ENCODE measurements at places on chromosomes 2 and 18. TPM values are rescaled to one million over a fixed set of nuclear protein-coding genes. Genes with fewer than 3 reads are reported as not detected.

Gene EVX2
- not detected for total RNA-seq

Gene TMEM37
- 4.7 TPM for total RNA-seq

Gene CIB4
- total RNA-seq, result not detected

Gene ATP6V1B1
- 0.84 TPM for total RNA-seq

Gene PER2
- 5.0 TPM for total RNA-seq

Gene TEX44
- total RNA-seq, result not detected

Gene SAG
- total RNA-seq, result not detected

Gene AMER3
- total RNA-seq, result not detected

Gene FEV
- not detected for total RNA-seq

Gene DCDC2C
- total RNA-seq, result not detected

Gene GALNT14
- total RNA-seq, result not detected

Gene PDE6D
- total RNA-seq, result 13.3 TPM

Gene AKAIN1
- not detected for total RNA-seq

Gene CABLES1
- 4.9 TPM for total RNA-seq

Gene DGUOK
- 26.7 TPM for total RNA-seq

Gene TANC1
- total RNA-seq, result 46.5 TPM

Gene PFN4
- total RNA-seq, result 0.83 TPM

Gene ALPG
- total RNA-seq, result not detected

Gene LIMS3
- 3.1 TPM for total RNA-seq

Gene PTPRM
- 63.4 TPM for total RNA-seq

Gene SCN1A
- 0.06 TPM for total RNA-seq

Gene NT5C1B
- total RNA-seq, result not detected

Gene NPPC
- total RNA-seq, result 14.0 TPM

Gene LYG2
- not detected for total RNA-seq

Gene MYOM1
- 479 TPM for total RNA-seq

Gene YES1
- 22.4 TPM for total RNA-seq

Gene UNC50
- 38.1 TPM for total RNA-seq

Gene TEKT4
- total RNA-seq, result not detected

Gene FOXD4L1
- total RNA-seq, result not detected

Gene CYRIA
- 3.1 TPM for total RNA-seq

Gene TMEM17
- total RNA-seq, result 1.8 TPM

Gene FECH
- 19.0 TPM for total RNA-seq

Gene VPS4B
- 21.4 TPM for total RNA-seq

Gene ZAP70
- total RNA-seq, result 1.2 TPM

Gene AQP12B
- not detected for total RNA-seq

Gene RAB12
- 102 TPM for total RNA-seq

Gene KCNS3
- 3.8 TPM for total RNA-seq

Gene RGPD8
- 9.7 TPM for total RNA-seq

Gene STPG4
- total RNA-seq, result not detected

Gene WDR33
- total RNA-seq, result 41.8 TPM

Gene FAM168B
- 86.9 TPM for total RNA-seq

Gene SLC11A1
- total RNA-seq, result 19.5 TPM

Gene MROH2A
- not detected for total RNA-seq

Gene SERPINB3
- total RNA-seq, result not detected

Gene LBX2
- total RNA-seq, result 0.78 TPM

Gene STAT4
- 18.2 TPM for total RNA-seq

Gene SLC23A3
- total RNA-seq, result 0.57 TPM

Gene C2orf66
- total RNA-seq, result 0.28 TPM

Gene KCNJ3
- 55.6 TPM for total RNA-seq

Gene MEIS1
- total RNA-seq, result 41.2 TPM

Gene LRPPRC
- 75.1 TPM for total RNA-seq
